H54 (cell line): ENCODE measurements at places on chromosomes 7 and 10.

- no peak for DNase-seq
Measured at GRCh38 chr10:132832186-132832969, 46.4 kb upstream of the NKX6-2 start.

GRCh38 chr10:74867351-74867750, 41.0 kb downstream of the KAT6B start:
- DNase-seq: no peak

DNA sequence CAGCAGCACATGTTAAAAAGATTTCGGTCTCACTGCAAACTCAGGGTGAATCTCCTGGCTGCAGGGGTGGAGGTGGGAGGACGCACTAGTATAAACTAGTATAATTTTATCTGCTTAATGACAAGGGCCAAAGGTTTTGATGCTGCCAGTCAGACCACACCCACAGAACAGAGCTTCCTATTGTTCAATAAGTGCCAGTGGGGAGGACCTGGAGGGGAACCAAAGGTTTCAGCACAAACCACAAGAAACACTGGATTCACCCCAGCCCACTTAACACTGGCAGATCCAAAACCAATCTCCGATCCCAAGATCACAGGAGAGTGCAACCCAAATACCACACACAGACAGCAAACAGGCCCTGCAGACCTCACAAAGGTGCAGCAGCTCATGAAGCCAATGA, 6.6 kb downstream of the VOPP1 start:
- DNase-seq: no peak

DNA sequence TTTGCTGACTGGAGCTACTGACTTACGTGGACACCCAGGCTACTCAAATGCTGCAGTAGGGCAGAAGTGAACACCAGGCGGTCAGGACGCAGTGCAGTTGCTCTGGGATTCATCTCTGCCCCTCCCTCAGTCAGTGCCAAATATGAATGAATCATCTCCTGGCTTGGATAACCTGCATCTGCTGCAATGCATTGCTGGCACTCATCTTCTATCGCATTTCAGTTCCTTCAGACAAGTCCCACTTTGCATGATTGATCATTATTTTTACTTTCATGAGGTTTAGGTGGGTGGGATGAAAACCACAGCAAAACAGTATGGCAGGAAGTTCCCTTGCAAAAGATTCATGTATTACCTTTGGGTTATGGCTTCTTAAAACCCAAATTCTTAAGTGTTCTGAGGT, 224.6 kb upstream of the NRP1 start:
- peak; percentile 62 for DNase-seq

- no peak for DNase-seq
Measured at GRCh38 chr7:11701829-11702560, 130.0 kb downstream of the THSD7A start.

- no peak for DNase-seq
Measured at GRCh38 chr10:21514129-21514817, 11.2 kb downstream of the SKIDA1 start.

- DNase-seq: no peak
Measured at GRCh38 chr10:63388421-63389031, 77.3 kb downstream of the JMJD1C start.

GRCh38 chr10:99548041-99548530, 15.3 kb downstream of the NKX2-3 start:
- DNase-seq: peak; percentile 72

- no peak for DNase-seq
Measured at GRCh38 chr7:44634187-44634838, 27.9 kb downstream of the OGDH start.

GRCh38 chr10:14772399-14772798, 2.3 kb downstream of the FAM107B start:
- DNase-seq: no peak

DNA sequence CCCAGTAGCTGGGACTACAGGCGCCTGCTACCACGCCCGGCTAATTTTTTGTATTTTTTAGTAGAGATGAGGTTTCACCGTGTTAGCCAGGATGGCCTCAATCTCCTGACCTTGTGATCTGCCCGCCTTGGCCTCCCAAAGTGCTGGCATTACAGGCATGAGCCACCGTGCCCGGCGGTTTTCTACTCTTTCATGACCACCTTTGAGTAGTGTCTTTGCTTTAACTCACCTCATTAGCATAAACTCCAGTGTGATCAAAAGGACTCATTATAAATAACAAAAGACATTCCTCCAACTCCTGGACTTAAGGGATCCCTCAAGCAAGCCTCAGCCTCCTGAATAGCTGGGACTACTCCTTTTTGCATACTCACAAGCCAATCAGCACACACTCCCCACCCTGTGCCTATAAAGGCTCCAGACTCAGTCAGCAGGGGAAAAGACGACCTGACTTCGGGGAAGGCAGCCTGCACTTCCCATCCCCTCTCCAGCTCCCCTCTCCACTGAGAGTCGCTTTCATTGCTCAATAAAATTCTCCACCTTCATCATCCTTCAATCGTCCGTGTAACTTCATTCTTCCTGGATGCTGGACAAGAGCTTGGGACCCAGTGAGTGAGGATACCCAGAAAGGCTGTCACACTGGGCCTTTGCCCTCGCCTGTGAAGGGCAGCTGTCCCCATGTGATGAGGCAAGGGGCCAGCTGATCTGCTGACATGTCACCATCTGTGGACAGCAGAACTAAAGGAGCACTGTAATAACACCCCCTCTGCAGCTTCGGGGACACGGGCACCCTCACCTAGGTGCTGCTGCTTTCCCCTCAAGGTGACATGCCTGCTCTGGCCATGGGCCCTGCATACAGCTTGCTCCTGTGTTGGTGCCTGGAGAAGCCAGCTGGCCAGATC, 35.0 kb upstream of the EIF4H start:
- DNase-seq: no peak

DNA sequence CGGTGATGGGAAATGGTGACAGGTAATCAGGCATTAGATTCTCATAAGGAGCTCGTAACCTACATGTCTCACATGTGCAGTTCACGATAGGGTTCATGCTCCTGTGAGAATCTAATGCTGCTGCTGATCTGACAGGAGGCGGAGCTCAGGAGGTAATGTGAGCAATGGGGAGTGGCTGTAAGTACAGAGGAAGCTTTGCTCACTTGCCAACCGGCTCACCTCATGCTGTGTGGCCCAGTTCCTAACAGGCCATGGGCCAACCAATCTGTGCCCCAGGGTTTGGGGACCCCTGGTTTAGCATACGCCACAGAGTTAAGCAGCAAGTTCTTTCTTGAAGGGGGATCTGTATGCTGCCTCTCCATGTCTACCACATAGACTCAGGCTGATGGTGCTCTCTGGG, 133.1 kb downstream of the IQUB start:
- DNase-seq: no peak

GRCh38 chr7:84324136-84324630, 129.6 kb upstream of the SEMA3A start:
- no peak for DNase-seq

- DNase-seq: no peak
Measured at GRCh38 chr10:4102802-4103344, 317.9 kb upstream of the KLF6 start.

GRCh38 chr7:45259966-45260646, 102.5 kb downstream of the RAMP3 start:
- peak; percentile 70 for DNase-seq

GRCh38 chr7:25385506-25386136, 157.3 kb upstream of the NPVF start:
- no peak for DNase-seq

- DNase-seq: no peak
Measured at GRCh38 chr7:121062671-121063279, 74.3 kb downstream of the CPED1 start.

GRCh38 chr10:99395750-99396445, 34.5 kb downstream of the GOT1 start:
- peak; percentile 79 for DNase-seq

DNA sequence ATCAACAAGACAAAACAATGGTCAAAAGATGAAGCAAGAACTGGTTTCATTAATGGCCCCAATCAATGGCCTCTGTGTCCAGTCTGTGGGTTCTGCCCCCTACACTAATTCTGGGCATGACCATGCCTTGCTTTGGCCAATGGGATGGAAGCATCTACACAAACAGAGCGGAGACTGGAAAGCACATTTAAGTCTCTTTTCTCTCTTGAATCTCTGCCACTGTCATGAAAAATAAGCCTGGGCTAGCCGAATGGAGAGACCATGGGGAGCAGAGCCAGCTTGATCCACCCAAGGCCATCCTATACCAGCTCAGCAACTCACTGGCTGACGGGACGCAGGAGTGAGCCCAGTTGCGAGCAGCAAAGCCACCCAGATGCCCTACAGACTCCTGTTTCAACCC, 30.9 kb downstream of the ANKRD16 start:
- DNase-seq: no peak

DNA sequence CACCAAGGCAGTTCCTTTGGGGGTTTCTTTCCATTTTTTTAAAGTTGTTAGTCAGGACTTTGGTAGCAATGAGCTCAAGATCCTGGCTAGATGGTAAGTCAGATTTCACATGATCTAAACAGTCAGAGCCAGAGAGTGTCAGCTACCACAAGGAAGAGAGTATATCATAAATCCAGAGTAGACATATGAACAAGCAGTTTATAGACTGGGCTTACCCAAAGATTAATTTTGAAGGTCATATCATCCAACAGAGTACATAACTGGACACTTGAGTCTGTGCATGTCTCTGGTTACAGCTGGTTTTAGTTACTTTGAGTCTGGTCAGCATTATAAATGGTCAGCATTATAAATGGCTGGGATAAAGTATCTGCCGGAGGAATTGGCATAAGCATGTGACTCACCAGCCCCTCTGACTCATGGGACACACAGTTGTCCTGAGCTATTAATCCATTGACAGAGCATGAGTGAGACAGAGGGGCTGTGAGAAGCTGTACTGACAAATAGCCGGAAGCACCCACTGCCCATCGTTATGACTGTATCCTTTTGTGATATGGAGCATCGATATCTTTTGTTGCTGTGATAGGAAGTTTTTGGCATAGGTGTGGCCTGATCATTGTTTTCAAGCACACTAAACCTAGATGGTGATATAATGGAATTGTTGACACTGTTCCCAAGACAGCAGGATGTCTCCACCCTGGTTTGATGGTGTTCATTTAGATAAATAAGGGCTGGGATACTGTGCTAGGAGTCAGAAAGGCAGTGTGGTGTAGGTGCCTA, 19.3 kb downstream of the PPP1R3C start:
- DNase-seq: peak; percentile 49

- peak; percentile 37 for DNase-seq
Measured at GRCh38 chr10:12221323-12222298, 25.6 kb downstream of the CDC123 start.

DNA sequence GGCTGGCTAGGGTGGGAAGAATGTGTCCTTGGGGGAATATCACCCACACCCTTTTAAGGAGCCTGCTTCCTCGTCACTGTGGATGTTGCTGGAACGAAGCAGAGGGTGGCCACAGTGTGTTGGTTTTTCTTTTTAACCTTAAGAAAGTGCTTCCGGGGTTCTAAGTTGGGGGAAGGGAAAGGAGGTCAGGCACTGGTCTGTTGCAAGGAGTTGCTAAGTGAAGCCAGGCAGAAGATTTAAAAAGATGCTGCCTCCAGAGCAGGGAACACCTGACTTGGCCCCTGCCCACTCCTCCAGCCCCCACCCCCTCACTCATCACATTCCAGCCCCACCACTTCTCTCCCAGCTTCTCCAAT, 213.1 kb downstream of the EMX2 start:
- DNase-seq: no peak

DNA sequence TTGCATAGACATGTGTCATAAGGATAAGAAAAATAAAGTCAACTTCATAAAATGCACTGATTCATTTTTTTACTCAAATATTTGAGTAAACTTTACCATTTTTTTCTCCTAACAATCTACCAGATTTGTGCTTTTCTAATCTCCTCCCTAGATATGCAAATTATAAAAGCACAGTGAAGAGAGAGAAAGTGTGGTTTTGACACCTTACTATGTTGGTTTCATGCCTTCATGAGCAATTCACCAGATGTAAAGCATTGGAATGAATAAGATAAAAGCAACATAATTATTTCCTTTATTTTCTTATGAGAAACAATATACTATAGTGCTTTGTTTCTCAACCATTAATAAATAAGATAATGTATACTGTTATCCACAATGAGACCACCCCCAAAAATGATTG, 432.5 kb upstream of the PCDH15 start:
- no peak for DNase-seq

- DNase-seq: no peak
Measured at GRCh38 chr10:90862908-90863514, 5.2 kb upstream of the HTR7 start.

- no peak for DNase-seq
Measured at GRCh38 chr7:68684996-68685395, 913.3 kb upstream of the AUTS2 start.

DNA sequence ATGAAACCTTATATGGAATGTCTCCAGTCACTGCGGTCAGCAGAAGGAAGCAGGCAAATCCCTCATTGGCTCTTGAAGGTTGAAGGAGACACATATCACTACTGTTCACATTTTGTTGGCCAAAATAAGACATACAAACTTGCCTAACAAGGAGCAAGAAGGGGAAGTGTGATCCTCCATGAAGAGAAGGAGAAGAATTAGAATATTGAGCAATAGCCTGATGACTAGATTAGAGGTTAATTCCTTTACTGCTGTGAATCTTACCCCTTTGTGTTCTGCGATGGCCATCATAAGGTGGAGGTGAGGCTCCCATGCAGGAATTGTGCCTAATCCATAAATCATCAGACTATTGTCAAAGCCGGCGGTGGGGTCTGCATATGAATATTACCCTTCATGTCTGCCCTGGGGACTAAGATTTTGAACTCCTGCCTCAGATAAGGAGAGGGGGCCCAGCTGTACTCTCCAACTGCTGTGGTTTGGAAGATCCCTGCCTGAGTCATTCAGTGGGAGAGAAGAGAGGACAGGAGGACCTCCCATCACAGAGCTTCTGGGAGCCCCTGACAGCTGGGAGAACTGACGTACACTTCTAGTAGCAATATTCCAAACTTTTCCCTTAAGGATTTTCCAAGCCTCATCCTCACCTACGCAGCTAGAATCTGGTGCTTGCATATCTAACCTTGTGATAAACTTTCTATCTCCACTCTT, 398.5 kb downstream of the REEP3 start:
- no peak for DNase-seq

GRCh38 chr7:154575497-154575896, 427.4 kb downstream of the PAXIP1 start:
- DNase-seq: no peak

DNA sequence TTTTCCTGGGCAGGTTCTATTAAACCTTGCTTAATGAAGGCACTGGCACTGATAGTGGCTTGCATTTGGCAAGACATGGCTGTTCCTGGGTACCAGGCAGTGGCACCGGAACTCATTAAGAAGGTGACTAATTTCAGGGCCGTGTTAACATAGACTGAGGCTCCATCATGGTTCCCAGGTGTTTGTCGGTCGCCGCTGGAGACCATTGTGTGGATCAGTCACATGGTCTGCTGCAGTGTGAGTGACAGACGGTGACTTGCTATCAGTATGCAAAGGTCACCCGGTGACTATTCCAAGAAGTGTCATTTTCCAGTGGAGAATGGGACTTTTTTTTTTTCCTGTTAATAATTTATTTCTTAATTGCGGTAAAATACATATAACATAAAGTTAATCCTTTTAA, 106.3 kb downstream of the INSYN2A start:
- no peak for DNase-seq

- no peak for DNase-seq
Measured at GRCh38 chr10:535051-535450, 154.4 kb downstream of the DIP2C start.
